ENCODE measurements at places on chromosomes 3 and 15.
A peak's percentile ranks its signal among the peaks of the same experiment; 100 is the strongest.

- peak; percentile 44 for DNase-seq
These were observed 2.2 kb upstream of the CCR5 start for GRCh38 chr3:46368569-46368968.

DNA sequence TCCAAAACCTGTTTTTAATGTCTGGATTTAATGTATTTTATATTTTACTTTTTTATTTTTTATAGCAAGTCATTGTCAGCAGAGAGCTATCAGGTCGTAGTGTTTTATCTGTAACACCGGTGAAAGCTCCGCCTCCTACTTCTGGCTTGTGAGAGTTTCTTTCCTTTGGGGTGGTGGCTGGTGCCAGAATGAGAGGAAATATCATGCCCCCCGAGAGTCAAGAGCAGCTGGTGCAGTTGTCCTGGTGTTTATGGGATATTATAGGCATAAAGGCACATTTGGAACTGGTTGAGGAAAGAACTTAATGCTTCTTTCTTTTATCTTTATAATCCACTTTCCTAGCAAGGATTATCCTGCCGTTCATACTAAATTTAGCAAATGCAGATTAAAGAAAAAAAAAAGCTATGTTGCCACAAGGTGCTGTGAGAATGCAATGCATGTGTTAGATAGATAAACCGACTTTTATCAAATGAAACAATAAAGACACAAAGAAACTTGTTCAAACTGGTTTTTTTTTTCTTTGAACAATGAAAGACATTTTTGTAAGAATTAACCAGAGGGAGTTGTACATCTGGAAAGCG, 260.1 kb upstream of the PLSCR5 start:
- DNase-seq = no peak

DNA sequence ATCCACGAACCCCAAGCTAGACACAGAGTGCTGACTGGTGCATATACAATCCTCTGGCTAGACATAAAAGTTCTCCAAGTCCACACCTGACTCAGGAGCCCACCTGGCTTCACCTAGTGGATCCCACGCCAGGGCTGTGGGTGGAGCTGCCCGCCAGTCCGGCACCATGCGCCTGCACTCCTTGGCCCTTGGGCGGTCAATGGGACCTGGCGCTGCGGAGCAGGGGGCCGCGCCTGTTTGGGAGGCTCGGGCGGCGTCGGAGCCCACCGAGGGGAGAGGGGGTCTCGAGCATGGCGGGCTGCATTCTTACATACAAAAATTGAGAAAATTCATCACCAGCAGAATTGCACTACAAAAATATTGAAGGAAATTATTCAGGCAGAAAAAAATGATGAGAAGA, 120.7 kb upstream of the FAN1 start:
- no peak for DNase-seq

DNA sequence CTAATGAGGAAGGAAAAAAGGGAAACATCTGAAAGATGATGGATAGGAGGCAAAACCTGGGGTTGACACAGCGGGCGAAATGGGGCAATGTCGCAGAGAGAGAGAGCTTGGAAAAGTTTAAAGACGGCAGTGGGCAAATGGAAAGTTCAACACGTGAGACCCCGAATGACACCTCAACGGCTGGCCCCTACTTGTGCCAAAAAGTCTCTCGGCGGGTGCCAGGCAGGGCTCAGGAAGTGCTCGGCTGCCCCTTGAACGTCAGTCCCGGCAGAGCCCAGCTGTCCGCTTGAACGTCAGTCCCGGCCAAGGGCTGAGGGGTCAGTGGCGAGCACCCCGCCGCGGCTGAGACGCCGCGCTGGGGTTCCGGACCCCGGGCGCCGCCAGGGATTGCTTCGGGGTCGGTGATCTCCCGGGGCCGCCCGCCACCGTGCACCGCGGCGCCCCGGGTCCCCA, 658 bp downstream of the EOGT start:
- DNase-seq = no peak

DNA sequence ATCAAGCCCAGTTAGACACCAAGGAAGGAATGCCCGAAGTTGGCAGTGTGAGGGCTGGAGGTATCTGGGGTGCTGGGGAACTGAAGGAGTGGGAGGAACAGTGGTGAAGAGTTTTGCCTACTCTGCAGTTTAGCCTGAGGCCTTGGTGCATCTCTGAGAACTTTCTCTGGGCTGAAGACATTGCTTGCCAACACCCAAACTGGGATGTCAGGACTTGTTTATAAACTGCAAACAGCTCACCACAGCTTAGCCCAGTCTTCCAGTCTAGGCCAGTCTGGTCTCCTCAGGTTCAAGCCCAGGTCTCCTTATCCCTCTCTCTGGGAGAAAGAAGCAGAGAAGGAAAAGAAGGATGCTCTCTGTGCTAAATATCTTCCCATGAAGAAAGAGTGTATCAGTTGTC, 68.0 kb upstream of the BOC start:
- DNase-seq = no peak

GRCh38 chr3:178454726-178455125, 81.5 kb upstream of the KCNMB2 start:
- DNase-seq = no peak

GRCh38 chr15:49137861-49138260, 17.5 kb downstream of the COPS2 start:
- no peak for DNase-seq

GRCh38 chr15:76147906-76148570, 88.3 kb downstream of the TMEM266 start:
- DNase-seq = peak; percentile 56

- DNase-seq = no peak
These were observed 181.0 kb upstream of the PPP2R3A start for GRCh38 chr3:135784557-135784956.

DNA sequence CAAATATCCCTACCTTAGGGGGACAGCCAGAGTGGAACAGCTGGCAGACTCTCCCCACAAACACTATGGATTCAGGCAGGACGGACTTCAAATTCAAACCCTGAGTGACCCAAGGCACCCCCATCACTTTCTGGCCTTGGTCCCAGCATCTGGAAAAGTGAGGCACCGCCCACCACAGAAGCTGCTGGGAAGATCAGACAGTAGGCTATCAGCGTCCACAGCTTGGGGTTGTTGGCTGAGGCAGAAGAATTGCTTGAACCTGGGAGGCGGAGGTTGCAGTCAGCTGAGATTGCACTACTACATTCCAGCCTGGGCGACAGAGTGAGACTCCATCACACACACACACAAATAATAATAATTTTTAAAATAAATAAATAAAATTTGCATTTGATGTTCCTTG, 8.5 kb downstream of the PFKFB4 start:
- no peak for DNase-seq

DNA sequence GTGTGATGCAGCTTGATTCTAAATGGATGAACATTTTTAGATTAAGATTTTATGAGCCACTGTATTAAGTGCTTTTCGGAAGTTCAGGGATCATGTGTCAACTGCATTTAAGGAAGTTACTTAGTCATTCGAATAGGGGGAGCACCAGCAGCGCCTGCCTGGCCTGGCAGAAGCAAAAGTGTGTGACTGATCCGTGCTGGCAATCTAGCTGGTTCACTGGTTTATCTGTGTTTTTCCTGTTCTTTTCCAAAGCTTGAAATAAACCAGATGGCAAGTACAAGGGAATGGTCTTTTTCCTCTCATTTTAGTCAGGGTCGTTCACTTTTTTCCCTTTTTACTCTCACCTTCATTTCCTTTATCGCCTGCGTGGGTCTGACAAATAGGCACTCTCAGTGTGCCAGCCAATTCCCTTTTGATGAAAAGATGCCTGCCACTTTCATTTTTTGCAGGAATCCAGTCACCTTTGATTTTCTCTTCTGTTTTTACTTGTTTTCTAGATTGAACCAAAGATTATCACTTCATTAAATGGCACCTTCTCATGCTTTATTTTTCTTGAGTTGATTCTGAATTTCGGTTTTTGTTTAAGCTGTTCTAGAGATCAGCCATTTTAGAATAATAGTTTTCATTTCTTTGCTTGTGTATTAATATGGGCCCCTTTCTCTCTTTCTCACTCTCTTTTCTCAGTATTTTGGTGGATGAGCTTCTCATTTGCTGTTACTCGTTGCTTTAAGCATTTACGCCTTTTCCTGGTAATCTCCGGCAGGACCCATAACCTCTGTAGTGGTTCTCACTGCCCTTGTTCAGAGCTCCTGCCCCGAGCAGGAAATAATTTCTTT, 2.8 kb downstream of the ABHD2 start:
- DNase-seq = no peak

- DNase-seq = no peak
These were observed 52.4 kb downstream of the TBL1XR1 start for GRCh38 chr3:177144922-177145321.

GRCh38 chr15:93703092-93703739, 528.1 kb upstream of the MCTP2 start:
- no peak for DNase-seq

DNA sequence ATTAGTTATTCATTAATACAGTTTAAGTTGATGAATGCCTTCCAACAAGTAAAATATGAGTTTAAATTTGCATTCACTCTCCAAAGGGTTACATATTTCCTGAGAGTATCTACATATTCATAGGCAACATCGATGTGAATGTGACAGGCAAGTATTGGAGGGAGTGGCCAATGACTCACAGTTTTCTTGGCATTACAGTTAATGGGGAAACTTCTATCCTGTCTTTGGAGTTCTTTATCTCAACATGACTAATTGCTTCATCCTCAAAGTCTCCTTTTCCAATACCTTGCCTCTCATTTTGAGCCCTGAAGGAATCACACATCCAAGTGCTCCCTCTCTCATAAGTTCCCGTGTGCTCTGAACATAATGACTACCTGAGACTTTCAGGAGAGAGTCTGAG, 439.7 kb upstream of the FRG2C start:
- no peak for DNase-seq

All from stimulated activated CD4-positive, alpha-beta T cell treated with anti-CD3 and anti-CD28 coated beads, Interleukin-4, amount 100 ng/mL, for 48 hours (primary cell).